Mesenchymal stem cell (in vitro differentiated cells and primary cell): ENCODE measurements at places on chromosomes 11 and 22.
A peak's percentile ranks its signal among the peaks of the same experiment; 100 is the strongest.

DNA sequence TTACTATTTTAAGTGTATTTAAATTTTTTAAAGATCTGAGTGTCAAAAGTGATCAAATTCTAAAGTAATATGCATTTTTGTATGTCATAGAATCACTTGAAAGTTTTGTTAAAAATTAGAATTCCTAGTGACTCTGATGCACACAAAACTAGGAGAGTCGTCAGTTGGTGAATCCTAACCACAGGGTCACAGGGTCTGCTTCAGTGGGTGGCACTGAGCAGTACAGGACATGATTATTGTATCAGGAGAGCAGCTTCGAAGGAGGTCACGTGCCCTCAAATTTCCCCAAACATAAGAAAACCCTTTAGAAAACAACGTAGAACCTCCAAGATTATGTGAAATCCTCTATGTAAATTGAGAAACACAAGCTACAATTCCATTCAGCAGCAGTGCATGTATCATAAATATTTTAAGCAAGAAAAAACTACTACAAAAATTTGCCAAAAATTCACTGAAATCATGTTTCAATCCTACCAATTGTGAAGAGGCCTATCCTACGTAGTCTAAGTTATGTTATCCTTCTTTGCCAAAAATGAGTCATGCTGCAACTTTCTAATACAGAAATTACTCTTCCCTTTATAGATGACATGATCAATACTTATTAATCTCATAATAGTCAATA is 323.6 kb downstream of the AASDHPPT start:
- no peaks in the 10 kb centered on the region for H3K27me3 ChIP-seq
- no peak overlapping the region for H3K27ac ChIP-seq
- peaks cover 5% of the 10 kb centered on the region for H3K4me1 ChIP-seq
- no peaks in the 10 kb centered on the region for H3K36me3 ChIP-seq
- no peak for DNase-seq
- no peak overlapping the region for H3K4me3 ChIP-seq

- peaks cover 2% of the 10 kb centered on the region for H3K4me1 ChIP-seq
- H3K36me3 ChIP-seq, result no peaks in the 10 kb centered on the region
- DNase-seq, result no peak
Measured at GRCh38 chr11:47667135-47667534, 24.8 kb upstream of the MTCH2 start.

GRCh38 chr11:72787216-72788104 is 6.4 kb downstream of the STARD10 start:
- H3K27me3 ChIP-seq, result peaks cover 4% of the 10 kb centered on the region
- H3K27ac ChIP-seq, result no peak overlapping the region
- no peak for DNase-seq
- H3K4me3 ChIP-seq, result no peak overlapping the region
- H3K4me1 ChIP-seq, result peaks cover 19% of the 10 kb centered on the region
- H3K36me3 ChIP-seq, result no peaks in the 10 kb centered on the region

- H3K4me1 ChIP-seq, result no peaks in the 10 kb centered on the region
- no peak overlapping the region for H3K4me3 ChIP-seq
- peaks cover 8% of the 10 kb centered on the region for H3K36me3 ChIP-seq
- no peak for DNase-seq
Measured at GRCh38 chr11:13348305-13348704, 70.7 kb downstream of the BMAL1 start.

DNA sequence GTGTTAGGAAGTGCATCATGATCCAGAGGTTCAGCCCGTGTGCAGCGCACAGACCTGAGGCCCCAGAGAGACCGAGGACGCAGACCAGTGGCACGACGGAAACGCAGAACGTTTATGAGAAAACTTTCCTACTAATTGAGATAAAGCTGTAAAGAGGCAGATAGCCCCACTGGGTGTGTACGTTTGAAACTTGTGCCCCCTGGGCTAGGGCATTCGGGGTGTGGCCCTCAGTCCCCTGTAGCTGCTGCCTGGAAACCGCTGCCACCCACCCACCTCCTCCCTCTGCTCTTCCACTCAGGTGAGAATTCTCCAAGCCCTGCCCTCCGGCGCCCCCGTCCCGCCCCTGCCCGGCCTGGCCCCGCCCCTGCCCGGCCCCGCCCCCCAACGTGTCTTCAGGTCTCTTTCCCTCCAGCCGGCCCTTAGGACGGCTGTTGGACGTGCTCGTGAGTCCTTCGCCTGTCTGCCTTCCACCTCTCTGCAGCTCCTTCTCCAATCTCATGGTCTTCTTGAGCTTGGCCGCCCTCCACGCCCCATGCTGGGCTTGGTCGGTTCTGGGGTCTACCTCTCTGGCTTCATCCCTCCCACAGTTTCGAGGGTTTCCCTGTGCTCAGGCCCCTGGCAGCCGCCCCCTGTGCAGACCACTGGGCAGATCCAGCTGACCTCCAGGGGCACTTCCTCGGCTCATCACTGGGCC is 12.1 kb downstream of the MAPK8IP2 start:
- H3K36me3 ChIP-seq, result no peaks in the 10 kb centered on the region
- no peak overlapping the region for H3K4me3 ChIP-seq
- peaks cover 28% of the 10 kb centered on the region for H3K27me3 ChIP-seq
- H3K27ac ChIP-seq, result no peak overlapping the region

DNA sequence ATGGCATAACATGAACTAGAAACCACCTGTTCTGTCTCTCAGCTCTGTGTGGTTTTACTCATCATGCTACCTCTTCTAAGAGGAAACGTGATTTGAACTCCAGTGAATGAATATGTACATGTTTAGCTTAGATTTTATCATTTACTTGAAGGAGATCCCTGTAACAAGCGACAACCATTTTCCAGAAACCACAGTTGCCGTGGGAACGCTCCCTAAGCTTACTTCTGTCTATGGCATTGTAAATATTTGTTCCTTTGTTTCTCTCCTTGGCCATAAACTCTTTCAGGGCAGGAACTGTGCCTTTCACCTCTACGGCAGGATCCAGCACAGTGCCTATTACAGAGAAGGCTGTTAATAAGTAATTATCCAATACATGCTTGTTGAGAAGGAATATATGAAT is 17.1 kb upstream of the TPH1 start:
- peak; percentile 48 for DNase-seq
- no peak overlapping the region for H3K4me3 ChIP-seq
- H3K27me3 ChIP-seq, result no peaks in the 10 kb centered on the region
- no peaks in the 10 kb centered on the region for H3K36me3 ChIP-seq
- no peak overlapping the region for H3K27ac ChIP-seq

DNA sequence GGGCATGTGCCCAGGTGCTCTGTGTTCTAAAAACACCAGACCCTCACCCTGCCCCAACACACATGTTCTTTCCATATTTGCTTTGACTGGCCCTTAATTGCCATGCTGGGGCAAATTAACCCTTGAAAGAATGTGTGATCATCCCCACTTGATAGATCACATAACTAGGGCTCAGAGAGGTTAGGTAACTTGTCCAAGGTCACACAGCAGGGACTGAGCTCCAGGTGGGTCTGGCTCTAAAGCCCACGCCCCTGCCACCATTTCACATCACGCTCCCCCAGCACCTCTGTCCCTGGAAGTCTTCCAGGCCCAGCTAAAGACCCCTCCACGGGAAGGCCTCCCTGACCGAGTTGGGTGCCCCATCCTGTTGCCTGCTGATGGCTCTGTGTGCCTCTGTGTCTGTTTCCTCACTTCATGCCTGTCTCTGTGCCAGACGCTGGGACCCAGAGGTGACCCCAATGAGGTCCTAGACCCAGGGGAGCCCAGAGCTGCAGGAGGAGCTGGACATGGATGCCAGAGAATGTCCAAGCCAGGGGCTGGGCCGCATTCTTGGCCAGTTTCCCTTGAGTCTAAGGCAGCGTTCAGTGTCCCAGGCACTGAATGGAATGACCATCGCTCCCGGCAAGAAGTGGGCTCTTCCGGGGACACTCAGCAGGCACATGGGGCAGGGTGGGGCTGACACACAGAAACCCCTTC is 79.7 kb downstream of the MYO7A start:
- no peak for DNase-seq
- H3K27ac ChIP-seq, result no peak overlapping the region
- H3K4me1 ChIP-seq, result no peaks in the 10 kb centered on the region
- peaks cover 10% of the 10 kb centered on the region for H3K27me3 ChIP-seq

DNA sequence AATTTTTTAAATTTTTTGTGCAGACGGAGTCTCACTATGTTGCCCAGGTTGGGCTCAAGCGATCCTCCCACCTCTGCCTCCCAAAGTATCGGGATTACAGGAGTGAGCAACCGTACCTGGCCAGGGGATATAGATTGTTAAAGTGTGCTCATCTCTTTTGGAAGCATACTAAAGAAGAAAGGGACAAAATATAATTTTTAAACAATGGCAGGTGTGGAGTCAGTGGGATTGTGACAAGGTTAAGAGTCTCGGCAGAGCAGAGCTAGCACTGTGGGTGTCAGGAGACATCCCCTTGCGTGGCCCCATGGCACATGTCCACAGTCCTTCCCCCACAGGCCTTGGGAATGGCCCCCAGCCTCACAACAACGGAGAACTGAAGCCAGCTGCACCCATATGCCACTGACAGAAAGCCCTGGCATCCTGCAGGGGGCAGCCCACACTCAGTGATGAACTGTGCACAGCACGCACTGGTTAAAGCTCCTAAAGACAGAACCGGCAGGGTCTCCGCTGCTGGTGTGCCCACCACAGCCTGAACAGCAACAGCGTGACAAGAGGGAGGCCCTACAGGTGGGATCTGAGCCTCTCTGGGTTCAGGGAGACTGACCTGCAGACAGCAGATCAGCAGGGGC is 29.9 kb downstream of the SERPIND1 start:
- H3K4me1 ChIP-seq, result peaks cover 9% of the 10 kb centered on the region
- DNase-seq, result peak; percentile 50
- H3K4me3 ChIP-seq, result no peak overlapping the region
- peaks cover 80% of the 10 kb centered on the region for H3K36me3 ChIP-seq
- no peak overlapping the region for H3K27ac ChIP-seq

- no peaks in the 10 kb centered on the region for H3K27me3 ChIP-seq
- no peak overlapping the region for H3K4me3 ChIP-seq
- no peak overlapping the region for H3K27ac ChIP-seq
- DNase-seq, result peak; percentile 82
- peaks cover 45% of the 10 kb centered on the region for H3K36me3 ChIP-seq
Measured at GRCh38 chr22:19962246-19962908, 20.8 kb upstream of the TXNRD2 start.

- no peak overlapping the region for H3K4me3 ChIP-seq
- no peaks in the 10 kb centered on the region for H3K36me3 ChIP-seq
- H3K27ac ChIP-seq, result no peak overlapping the region
- H3K4me1 ChIP-seq, result no peaks in the 10 kb centered on the region
Measured at GRCh38 chr11:69465236-69466000, 16.0 kb upstream of the LINC01488 start.

DNA sequence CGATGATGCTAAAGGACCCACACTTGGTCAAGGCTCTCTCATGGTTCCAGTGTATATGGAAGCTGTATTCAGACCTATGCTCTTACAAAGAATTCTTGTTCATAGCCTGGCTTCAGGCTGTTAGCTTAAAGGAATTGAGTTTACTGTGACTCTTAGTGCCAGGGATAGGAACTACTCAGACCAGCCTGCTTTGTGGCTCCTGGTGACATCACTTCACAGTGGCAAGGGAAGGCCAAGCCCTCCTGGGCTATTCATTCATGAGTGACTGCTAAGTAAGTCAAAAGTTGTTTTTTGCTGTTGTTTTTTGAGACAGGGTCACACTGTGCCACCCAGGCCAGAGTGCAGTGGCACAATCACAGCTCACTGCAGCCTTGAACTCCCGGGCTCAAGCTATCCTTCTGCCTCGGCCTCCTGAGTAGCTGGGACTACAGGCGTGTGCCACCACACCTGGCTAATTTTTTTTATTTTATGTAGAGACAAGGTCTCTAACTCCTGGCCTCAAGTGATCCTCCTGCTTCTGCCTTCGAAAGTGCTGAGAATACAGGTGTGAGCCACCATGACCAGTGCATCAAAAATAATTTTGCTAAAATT is 9.6 kb downstream of the ART5 start:
- DNase-seq, result no peak
- H3K27ac ChIP-seq, result no peak overlapping the region
- H3K36me3 ChIP-seq, result no peaks in the 10 kb centered on the region
- H3K4me1 ChIP-seq, result peaks cover 3% of the 10 kb centered on the region

GRCh38 chr11:1825039-1825740 is 9.6 kb upstream of the SYT8 start:
- peaks cover 57% of the 10 kb centered on the region for H3K4me1 ChIP-seq
- no peak overlapping the region for H3K27ac ChIP-seq
- H3K36me3 ChIP-seq, result no peaks in the 10 kb centered on the region

DNA sequence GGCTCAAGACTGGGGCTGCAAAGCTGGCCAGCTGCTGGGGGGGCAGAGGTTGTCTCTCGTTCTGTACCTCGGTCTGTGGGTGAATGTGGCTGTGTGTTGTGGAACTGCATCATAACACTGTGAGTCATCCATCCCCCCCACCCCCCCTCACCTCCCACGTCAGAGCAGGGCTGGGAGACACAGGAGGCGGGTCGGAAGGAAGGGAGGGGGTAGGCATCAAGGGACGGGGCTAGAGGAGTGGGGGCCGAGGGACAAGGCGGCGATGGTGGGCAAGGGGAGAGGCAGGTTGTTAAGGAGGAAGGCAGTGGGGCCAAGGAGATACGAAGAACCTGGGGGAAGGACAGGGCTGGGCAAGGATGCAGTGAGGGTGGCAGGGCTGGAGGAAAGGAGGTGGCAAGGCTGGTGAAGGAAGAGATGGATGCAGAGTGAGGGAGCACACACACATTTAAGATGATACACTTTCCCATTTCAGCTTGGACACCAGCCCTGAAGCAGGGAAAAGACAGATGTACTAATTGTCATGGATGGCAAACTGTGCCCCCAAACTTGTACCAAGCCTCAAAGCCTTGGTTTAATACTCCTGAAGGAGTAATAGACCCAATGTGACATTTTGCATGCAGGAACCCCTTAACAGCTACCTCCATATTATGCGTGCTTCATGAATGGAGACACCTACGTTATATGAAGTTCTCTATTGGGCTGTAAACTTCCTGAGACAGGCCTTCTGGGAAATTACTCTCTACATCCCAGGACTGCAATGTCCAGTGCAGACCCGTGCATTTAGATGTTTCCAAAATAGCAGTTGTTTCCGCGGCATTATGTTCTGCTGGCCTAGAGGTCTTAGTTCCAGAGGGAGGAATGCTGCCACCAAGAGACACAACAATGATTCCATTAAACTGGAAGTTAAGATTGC is at the start of gene YPEL4:
Gene YPEL4 (minus strand): TSS at position 87 of the 913 bp plus-strand sequence. CDS start 2,805 bp downstream, outside the sequence.
- H3K4me1 ChIP-seq, result peaks cover 36% of the 10 kb centered on the region
- H3K36me3 ChIP-seq, result peaks cover 9% of the 10 kb centered on the region
- peak; percentile 84 for DNase-seq
- H3K27me3 ChIP-seq, result peaks cover 38% of the 10 kb centered on the region
- H3K27ac ChIP-seq, result no peak within 1 kb of the TSS
- peak within 1 kb of the TSS; percentile 3 for H3K4me3 ChIP-seq
